ENCODE measurements at places on chromosomes 7 and 10. TPM values are rescaled to one million over a fixed set of nuclear protein-coding genes. Genes with fewer than 3 reads are reported as not detected.

DNA sequence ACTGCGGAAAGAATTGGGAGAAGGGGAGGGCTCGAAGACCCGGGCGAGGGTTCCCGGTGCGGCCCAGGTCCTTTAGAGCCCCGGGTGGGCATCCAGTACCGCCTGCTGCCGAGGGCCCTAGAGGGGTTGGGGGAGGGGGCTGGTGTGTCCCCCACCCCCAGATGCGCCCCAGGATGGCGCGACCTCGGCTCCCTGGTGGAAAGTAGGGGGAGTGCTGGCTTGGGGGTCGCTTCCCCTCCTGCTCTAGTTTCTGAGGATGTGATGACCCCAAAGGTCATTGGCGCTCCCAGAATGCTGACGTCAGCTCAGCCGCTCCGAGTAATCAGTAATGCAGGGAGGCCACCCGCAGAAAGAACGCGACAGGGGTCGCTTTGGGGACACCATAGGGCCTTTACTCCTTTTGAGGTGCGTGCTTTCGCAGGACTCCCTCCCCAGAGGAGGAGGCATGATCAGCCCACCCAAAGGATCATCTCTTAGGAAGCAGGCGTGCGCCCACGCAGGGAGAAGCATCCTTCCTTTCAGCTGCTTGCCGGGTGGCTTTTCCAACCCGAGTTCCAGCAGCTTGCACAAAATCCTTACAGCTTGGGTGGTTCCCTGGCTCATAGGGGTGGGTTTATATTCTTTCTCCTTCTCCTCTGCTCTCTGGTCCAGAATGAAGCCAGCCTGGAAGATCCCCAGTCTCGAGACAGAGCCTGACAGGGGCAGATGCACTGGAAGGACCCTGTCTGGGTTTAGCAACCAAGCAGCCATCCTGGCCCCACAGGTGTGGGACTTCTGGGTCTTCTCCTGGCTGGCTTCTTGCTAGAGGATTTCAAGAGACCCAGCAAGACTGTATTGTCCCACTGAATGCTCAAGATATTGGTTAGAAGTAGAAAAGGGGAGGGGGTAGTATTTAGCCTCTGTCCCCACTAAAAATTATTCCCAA, 1.3 kb upstream of the PRKAG2 start:
- H3K4me1 ChIP-seq = peaks cover 12% of the 10 kb centered on the region
- no peak for DNase-seq
- H3K4me3 ChIP-seq = peak overlapping the region; percentile 43
- H3K27ac ChIP-seq = no peak overlapping the region
- H3K36me3 ChIP-seq = no peaks in the 10 kb centered on the region

Gene ARID5B
- total RNA-seq = 37.1 TPM

Gene NEUROD6
- not detected for total RNA-seq

DNA sequence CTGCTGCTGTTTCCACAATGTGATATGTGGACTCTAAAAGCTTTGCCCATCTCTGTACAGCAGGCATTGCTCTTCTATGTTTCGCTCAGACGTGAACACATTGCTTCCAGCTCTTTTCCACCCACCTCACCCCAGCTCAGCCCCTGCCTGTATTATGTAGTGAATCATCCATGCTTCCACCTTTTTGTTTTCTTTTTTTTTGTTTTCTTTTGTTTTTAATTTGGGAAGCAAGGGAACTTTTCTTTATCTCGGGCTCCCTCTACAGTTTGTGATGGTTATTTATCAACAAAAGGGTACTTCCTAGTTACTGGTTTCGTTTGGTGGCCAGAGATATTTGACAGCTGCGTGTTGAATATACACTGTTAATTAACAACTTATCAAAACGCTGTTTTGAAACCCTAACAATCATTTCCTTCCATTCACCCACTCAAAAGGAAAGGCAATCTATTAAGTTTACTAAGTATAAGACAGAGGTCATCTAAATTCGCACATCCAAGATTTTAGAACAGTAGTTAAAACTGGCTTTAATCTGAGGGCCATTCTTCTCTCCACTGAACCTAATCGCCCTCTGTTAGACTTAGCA, 127.9 kb upstream of the STK17A start:
- H3K4me1 ChIP-seq = no peaks in the 10 kb centered on the region
- no peak for DNase-seq
- no peak overlapping the region for H3K27ac ChIP-seq

DNA sequence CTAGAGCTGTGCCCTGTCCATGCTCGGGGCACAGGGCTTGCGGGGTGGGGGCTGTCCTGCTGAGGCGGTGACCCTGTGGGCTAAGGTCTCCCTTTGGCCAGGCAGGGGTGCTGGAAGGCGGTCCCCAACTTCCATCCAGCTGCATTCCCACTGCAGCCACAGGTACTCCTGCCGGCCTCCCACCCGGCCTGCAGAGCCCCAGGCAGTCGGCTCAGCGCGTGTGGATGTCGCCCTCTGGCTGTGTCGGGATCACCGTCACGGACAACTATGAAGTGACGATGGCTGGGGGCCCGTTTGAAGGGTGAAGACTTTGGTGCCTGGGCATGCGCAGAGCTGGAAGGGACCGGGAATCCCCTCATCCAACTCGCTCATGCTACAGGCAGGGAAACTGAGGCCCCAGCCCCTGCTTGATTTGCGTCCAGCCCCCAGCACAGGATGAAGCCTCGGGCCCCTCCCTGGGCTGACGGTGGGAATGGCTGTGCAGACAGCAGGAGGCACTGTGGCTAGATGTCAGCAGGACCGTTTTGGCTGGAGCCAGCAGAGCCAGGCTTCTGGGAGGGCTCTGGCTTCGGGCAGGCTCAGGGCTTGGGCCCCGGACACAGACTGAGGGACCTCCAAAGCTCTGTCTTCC, 2.3 kb upstream of the TMEM184A start:
- DNase-seq = no peak
- no peaks in the 10 kb centered on the region for H3K36me3 ChIP-seq
- no peaks in the 10 kb centered on the region for H3K27me3 ChIP-seq
- H3K4me1 ChIP-seq = no peaks in the 10 kb centered on the region
- no peak overlapping the region for H3K27ac ChIP-seq

- H3K27ac ChIP-seq = no peak overlapping the region
Observed at GRCh38 chr10:60845038-60845437, 66.8 kb downstream of the CDK1 start.

DNA sequence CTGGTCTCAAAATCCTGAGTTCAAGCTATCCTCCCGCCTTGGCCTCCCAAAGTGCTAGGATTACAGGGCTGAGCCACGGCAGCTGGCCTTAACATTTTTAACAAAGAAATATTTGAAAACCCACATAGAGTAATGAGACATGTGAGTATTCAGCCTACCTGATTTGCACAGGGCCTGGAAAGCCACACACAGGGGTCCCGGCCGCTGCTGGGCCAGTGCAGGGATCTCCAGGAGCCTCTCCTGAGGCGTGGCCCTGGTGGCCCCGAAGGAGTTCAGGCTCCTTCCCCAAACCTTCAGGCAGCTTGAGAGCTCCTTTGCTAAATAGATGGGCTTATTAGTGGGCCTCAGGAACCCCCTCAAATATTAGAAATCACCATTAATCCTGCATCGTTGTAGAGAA, 18.7 kb downstream of the CNPY1 start:
- H3K27me3 ChIP-seq = peaks cover 7% of the 10 kb centered on the region
- no peaks in the 10 kb centered on the region for H3K4me1 ChIP-seq
- no peak for DNase-seq

Gene LYZL2
- not detected for total RNA-seq

All from CD8-positive, alpha-beta memory T cell (primary cell).